Fibroblast of skin of scalp (primary cell): ENCODE measurements at places on chromosomes 2 and 18.
A peak's percentile ranks its signal among the peaks of the same experiment; 100 is the strongest.

- peak; percentile 49 for DNase-seq
Observed at GRCh38 chr18:23499291-23499781, 4.0 kb upstream of the RMC1 start.

GRCh38 chr18:10010611-10011015 is 96.8 kb downstream of the VAPA start:
- DNase-seq = peak; percentile 91

DNA sequence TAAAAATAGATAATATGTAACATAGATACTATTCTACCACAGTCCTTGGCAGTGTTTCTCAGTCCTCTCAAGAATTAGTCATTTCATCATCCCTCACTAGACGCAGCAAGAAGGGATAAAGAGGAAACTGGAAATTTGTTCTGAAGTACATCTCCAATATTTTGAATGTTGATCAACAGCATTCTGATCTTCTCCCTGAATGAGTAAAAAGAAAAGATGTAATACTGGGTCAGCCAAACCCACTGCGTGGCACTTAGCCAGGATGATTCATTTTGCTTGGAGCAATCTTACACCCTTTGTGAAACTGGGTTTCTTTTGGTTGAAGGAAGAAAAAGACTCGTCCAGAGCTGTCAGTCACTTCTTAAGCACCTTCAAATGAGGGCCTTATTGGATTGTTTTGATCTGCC is 54.1 kb downstream of the TAF1B start:
- peak; percentile 96 for DNase-seq

GRCh38 chr2:173656086-173656485 is 301.4 kb downstream of the CDCA7 start:
- no peak for DNase-seq

GRCh38 chr18:647304-647703 is 10.1 kb upstream of the TYMS start:
- DNase-seq = no peak

- no peak for DNase-seq
Observed at GRCh38 chr2:102144128-102144527, 1.6 kb downstream of the IL1R1 start.

- no peak for DNase-seq
Observed at GRCh38 chr2:48529676-48530032, 300 bp upstream of the STON1 start.

DNA sequence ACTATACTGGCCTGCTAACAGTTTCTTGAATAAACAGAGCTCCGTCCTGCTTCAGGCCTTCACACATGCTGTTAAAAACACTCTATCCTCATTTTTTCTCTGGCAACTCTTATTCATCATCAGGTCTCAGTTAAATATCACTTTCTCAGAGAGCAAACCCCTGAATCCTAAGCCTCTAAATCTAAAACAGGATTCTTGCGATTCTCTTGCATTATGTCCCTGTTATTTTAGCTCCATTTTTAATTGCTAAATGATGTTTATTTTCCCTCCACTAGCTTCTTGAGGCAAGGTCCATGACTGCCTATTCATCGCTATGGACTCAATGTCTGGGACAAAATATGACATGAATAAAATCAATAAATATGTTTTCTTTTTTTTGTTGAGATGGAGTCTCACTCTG is 190.7 kb upstream of the SMAD7 start:
- peak; percentile 51 for DNase-seq

DNA sequence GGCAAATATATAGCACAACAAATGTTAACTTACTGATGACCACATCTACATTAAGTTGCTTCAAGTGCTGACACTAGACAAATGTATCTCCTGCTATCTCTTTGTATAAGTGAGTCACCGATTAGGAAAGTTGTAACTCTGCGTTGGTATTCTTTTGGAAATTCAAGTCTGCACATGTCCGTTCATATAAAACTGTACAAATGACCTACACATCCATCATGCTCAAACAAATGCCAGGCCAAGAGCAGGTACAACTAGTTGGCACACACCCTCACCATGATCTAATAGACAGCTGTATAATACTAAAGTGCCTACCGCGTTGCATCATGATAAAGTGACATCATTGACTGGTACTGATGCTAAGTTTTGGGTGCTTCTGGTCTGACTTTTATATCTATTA is 141.1 kb downstream of the RBMS1 start:
- no peak for DNase-seq

DNA sequence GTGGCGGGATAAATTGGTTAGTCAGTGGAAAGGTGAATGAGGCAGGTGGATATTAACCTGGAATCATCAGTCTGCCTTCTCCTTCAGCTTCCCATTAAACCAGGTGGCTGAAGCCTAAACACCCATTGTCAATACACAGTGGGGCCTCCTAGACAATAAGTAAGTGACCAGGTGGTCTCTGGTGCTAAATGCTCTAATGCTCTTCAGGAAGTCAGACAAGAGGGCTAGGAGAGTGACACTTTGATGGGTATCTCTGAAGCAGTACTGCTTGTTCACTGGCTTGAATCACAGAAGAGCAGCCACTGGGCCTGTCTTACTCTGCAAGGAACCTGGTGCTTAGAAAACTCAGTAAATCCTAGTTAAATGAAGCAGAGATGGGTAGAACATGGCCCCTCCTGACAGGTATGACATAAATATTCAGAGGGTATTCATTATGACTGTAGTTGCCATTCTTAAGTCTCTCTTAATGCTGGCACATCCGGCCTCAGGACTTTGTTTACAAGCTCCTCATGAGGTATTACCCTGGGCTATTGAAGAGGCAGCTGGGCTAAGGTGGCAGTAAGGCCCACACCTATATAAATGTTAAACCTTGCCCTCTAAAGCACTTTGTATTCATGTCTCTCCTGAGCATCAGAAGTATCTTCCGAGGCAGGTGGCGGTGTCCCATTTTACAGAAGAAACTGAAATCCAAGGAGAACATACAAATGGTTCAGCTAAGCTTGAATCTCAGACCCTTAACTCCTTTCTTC is 104.9 kb downstream of the NCK2 start:
- DNase-seq = no peak

DNA sequence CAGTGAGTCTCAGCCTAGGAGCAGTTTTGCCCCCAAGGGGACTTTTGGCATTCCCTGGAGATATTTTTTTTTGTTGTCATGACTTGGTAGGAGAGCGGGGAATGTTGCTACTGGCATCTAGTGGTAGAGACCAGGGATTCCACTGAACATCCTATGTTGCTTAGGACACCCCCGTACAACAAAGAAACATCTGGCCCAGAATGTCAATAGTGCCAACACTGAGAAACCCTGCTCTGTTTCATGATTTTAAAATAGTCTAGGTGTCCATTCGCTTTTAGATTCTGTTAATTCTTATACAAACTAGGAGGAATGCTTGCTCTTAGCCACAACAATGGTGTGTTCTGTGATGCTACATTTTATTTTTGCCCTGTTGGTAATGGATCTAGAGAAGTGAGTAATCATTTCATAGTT is 225.8 kb upstream of the SIX3 start:
- DNase-seq = peak; percentile 68

- no peak for DNase-seq
Observed at GRCh38 chr2:45640576-45640975, 10.9 kb upstream of the PRKCE start.

GRCh38 chr18:3611313-3612090 is 161.5 kb downstream of the TGIF1 start:
- DNase-seq = peak; percentile 75

GRCh38 chr2:159095813-159096212 is 127.4 kb downstream of the TANC1 start:
- no peak for DNase-seq

DNA sequence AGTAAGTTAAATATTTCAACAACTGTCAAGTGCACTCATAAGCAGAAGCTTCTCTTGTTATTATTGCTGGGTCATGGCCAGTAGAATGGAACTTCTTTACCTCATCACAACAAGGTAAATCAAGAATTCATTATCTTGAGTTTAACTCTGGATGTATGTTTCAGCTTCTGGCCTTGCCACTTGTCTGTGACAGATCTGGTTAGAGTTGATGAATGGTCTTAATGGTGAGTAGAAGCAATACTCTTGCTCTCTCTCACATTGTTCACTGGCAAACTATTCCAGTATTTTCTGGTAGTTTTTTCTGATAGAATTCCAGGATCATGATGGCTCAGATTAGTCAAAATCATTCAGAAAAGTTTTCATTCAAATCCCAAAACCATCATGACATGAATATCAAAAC is 51.3 kb upstream of the NR4A2 start:
- DNase-seq = no peak

DNA sequence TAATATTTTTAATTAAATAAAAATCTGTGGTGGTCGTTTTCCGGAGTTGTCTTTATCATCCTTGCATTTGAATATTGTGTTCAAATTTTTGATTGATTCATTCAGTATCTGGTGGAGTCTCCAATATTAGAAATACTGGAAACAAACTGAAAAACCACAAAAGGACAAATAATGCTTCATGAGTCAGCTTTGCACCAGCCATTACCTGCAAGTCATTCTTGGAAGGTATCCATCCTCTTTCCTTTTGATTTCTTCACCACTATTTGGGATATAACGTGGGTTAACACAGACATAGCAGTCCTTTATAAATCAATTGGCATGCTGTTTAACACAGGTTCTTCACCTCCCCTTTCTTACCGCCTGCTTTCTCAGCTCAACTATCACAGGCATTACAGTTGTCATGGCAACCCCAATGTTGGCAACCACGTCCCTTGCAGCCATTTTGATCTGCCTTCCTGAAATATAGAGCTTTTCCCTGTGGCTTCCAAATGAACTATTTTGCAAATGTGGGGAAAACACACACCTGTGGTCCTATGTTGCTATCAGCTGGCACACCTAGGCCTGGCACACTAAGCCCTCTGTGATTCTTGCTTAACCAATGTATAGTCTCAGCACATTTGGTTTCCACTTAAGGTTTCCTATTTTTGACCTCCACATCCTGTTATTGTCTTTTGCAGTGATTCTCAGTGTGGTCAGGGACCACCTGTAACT is 6.5 kb downstream of the CTLA4 start:
- no peak for DNase-seq

GRCh38 chr2:48357351-48357750 is 172.6 kb upstream of the STON1 start:
- DNase-seq = no peak

- DNase-seq = no peak
Observed at GRCh38 chr2:98478088-98478551, 33.5 kb downstream of the INPP4A start.

- DNase-seq = peak; percentile 3
Observed at GRCh38 chr2:148096012-148096411, 75.1 kb downstream of the MBD5 start.

GRCh38 chr2:59461127-59461526 is 1092.3 kb downstream of the BCL11A start:
- no peak for DNase-seq

- peak; percentile 57 for DNase-seq
Observed at GRCh38 chr2:208373460-208374089, 33.0 kb upstream of the PTH2R start.

GRCh38 chr2:68088940-68089339 is 26.1 kb upstream of the C1D start:
- no peak for DNase-seq

- DNase-seq = peak; percentile 63
Observed at GRCh38 chr2:174334781-174335251, at the start of gene SP9. Gene SP9 (plus strand): TSS chr2:174334954. CDS start chr2:174335093, 139 bp downstream.

DNA sequence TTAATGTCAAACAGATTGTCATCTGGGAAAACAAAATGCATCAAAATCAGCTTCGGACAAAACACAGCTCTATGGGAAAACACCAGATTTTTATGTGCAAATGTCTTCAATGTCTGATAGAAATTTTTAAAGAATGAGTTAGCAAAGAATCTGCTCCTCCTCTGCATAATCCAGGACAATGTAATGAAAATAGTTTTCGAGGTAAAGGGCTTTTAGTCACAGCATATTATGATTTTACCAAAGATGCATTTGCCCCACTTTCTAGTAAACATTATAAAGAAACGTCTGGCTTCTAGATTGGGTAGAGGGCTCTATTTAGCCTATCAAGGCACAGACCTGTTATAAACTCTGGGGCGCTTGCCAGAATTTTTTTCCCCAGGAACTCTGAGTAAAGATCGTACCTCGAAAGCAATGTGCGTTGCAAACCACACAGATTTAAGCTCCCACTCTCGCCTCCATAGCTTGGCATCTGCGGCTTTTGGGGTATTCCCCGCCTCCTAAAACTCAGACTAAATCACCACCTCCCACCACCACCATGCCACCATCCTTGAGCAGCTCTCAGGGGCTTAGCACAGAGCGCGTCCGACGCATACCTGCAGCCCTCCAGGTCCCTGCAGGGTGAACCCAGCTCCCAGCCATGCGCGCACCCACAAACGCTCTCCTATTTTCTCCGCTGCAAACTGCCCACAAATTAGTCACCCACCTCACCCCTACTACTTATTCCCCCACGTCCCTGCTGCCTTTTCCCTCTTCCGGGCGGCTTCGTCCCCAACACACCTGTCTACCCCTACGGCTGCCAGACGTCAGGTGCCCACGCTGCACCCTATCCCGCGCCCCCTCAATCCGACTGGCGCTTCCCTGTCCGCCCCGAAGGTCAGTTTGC is 829 bp downstream of the ACVR1C start:
- peak; percentile 11 for DNase-seq

- DNase-seq = no peak
Observed at GRCh38 chr2:220521551-220521950, 894.1 kb downstream of the SLC4A3 start.

DNA sequence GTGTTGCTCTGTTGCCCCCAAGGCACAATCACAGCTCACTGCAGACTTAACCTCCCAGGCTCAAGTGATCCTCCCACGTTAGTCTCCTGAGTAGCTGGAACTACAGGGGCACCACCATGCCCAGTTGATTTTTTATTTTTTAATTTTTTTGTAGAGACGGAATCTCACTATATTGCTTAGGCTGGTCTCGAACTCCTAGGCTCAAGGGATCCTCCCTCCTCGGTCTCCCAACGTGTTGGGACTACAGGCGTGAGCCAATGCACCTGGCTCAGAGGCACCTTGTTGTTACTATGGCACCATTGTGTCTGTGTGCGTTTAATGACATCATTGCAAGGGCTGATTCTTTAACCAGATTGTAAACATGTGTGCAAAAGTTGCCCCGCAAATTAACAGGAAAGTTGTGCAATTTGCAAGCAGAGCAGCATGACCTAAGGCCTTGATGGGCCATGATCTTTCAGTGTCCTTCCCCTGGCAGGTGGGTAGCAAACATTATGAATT is 22.6 kb downstream of the TCF23 start:
- no peak for DNase-seq

GRCh38 chr2:49686291-49686690 is 532.0 kb upstream of the FSHR start:
- no peak for DNase-seq

DNA sequence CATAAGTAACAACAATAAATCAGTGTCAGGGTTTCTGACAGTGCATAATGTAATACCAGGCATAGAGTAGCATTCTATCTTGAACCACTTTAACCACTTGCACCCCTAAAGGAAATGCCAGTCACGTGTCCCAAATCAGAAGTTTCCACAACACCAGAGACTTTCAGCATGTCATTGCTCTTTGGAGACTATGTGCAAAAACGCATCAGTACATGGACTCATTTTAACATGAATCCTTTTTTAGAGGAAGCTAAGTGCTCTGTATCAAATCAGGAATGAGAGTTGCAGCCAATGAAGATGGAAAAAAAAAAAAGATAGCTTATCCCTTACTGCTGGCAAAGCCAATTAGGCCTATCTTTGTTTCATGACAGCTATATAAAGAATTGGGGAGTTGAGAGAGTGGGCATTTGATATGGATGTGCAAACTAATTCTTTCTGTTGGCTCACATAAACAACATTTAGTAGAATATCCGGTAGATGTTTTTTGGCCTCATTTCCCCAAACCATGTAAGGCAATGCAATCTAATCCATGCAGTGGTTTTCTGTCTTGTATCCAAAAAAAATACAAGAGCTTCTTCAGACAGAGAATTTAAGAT is 353.1 kb downstream of the IRS1 start:
- DNase-seq = peak; percentile 81

GRCh38 chr2:8036366-8036765 is 645.5 kb upstream of the ID2 start:
- peak; percentile 14 for DNase-seq
